SIG-M5 (cell line): ENCODE measurements at places on chromosomes 12 and 14.

DNA sequence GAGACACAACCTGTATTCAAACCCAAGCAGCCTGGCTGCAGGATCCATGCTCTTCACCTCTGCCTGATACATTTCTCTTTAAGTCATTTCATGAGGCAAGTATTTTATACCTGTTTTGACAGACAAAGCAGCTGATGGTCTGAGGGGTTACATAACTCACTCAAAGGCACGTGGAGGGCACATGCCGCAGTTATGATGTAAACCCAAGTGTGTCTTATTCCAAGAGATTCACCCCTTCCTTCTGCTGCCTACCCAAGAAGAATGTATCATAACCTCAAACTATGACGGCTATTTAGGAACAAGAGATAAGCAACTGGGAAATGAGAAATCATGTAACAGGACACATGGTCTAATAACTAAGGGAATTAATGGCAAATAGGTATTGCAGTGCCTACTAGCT, 329.8 kb upstream of the TMPO start:
- no peak for DNase-seq

DNA sequence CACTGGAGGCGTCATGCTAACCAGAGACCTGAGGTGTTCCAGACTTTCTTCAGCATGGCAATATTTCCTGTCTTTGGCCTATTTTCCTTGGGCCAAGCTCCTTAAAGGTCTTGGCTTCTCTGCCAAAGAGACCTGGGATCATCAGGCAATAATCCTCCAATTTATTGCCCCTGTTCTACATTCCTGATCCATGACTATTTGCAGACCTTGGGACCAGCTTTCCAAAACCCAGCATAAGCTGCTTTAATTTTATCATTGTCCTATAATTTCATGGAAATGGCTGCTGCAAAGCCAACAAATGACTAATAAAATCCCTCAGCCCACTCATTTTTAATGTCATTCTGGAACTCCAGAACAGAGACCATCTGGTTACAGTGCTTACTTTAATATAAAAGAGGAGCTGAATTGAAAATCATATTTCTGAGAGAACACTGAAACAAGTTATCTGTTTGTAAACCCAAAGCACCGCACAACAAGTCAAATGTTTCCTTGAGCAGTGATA, 166.9 kb upstream of the BTG1 start:
- DNase-seq = no peak

- DNase-seq = no peak
Measured at GRCh38 chr14:90739318-90740068, 76.7 kb downstream of the TTC7B start.

GRCh38 chr14:36848213-36848612, 186.6 kb downstream of the PAX9 start:
- DNase-seq = no peak

GRCh38 chr14:80496090-80496489, 284.8 kb upstream of the DIO2 start:
- no peak for DNase-seq

GRCh38 chr14:78486081-78486480, 315.9 kb downstream of the NRXN3 start:
- no peak for DNase-seq

DNA sequence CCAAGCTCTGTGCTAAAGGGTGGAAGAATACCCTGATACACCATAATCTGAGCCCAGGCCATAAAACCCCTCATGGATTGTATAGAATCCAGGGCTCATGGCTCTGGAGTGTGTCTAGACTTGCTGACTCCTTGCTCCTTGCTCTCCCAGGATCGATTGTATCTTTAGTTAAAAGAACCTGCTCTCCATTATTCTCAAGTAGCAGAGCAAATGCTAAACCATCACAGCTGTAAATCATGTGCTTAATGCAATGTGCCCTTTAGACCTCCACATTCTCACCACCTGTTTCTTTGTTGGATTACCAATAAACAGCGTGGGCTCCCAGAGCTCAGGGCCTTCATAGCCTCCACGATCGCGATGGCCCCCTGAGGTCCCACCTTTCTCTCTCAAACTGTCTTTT, 411.6 kb upstream of the FBXO33 start:
- DNase-seq = no peak

DNA sequence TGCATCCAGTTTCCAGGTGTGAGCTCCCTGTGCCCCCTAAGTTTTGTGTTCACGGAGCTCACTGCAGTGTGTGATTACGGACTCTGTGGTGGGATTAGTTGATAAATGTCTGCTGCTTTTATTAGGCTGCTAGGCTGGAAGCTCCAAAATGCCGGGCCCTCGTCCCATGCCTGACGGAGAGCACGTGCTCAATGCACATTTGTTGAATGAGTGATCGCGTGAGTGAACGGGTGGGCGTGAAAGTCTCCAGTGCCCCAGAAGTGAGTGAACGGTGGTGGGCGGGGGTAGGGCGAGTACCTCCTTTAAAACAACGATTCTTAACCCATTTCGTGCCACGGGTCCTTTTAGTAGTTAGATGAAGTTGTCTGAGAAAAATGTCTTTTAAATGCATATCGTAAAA, 175.5 kb downstream of the AACS start:
- no peak for DNase-seq

GRCh38 chr12:55428331-55429243, 2.5 kb downstream of the OR6C76 start:
- no peak for DNase-seq

DNA sequence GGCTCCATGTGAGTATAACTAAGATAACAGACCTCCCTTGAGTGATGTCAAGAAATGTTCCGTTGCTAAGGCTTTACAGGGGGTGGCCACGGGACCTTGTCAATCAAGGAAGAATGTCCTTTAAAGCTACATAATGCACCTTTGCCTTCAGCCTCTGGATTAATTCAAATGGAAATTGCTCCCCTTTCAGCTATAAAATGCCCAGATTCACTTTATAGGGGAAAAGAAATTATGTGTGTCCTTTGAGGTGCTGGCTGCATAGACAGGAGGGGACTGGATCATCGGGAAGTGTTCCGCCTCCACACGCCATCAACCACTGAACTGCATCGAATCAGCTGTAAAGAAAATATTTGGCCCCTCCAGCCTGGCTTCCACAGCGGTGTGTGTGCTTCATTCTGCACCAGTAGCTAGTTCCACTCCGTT, 415.4 kb downstream of the DPF3 start:
- no peak for DNase-seq

GRCh38 chr12:38919191-38919590, 13.8 kb upstream of the CPNE8 start:
- DNase-seq = no peak

GRCh38 chr12:51388846-51389245, 2.4 kb downstream of the GALNT6 start:
- no peak for DNase-seq

GRCh38 chr14:102644523-102644922, 52.1 kb downstream of the RCOR1 start:
- no peak for DNase-seq

DNA sequence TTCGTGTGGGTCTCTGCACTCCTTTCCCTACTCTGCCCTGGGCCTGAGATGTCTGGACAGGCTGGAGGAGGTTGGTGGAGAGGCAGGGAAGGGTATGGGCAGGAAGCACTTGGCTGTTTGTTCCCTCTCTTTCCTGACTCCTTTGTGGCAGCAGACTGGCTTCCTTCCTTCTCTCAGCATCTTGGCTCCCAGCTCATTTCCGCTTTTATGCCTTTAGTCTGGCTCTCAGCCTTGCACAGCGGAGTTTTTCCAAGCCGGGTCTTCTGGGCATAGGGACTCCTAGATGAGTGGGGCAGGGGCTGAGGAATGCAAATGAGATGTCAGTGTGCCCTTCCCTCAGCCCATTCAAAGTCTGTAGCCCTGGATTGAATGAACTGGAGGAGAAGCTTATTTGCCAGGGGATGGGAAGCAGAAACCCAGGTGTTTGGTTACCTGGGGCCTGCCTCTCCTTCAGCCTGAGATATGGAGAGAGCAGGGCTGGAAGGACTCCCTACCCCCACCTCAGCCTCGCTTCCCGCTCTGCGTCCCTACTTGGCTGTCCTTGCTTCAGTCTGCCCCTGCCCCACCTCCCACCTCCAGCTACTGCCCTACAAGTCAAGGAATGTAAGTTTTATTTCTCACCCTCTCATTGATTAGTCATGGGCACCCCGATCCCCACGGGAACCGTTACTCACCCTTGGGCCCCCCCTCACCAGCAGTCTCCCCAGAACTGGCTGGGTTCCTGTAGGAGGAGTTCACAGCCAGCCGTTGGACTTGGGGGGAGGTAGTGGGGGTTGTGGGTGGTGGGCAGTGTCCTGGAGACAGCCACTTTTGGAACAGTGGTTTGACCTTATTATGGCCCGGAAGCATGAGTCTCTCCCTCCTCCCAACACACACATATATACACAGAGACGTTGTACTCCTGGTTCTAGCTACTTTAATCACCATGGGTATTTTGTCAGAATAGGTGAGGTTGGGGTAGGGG, 9.3 kb upstream of the ITGA5 start:
- no peak for DNase-seq

DNA sequence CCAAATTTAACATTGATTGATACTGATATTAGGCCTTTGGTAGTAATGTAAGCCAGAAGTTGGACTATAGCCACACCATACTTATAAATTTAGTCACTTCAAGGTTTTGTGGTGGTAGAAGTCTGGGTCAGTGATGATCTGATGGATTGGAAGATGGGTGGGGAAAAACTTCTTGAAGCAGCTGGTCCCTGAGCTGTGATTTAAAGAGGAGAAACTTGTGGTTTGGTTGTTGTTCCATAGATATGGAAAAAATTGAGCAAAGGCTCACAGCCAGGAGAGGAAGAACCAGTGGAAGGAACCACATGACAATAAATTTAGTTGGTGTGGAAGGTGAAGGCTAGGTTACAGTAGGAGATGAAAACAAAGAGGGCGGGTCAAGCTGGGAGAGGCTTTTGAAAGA, 26.1 kb downstream of the PTHLH start:
- no peak for DNase-seq

- DNase-seq = no peak
Measured at GRCh38 chr14:60862283-60862682, 118.6 kb downstream of the TRMT5 start.
